ENCODE measurements at places on chromosomes 4 and X.

DNA sequence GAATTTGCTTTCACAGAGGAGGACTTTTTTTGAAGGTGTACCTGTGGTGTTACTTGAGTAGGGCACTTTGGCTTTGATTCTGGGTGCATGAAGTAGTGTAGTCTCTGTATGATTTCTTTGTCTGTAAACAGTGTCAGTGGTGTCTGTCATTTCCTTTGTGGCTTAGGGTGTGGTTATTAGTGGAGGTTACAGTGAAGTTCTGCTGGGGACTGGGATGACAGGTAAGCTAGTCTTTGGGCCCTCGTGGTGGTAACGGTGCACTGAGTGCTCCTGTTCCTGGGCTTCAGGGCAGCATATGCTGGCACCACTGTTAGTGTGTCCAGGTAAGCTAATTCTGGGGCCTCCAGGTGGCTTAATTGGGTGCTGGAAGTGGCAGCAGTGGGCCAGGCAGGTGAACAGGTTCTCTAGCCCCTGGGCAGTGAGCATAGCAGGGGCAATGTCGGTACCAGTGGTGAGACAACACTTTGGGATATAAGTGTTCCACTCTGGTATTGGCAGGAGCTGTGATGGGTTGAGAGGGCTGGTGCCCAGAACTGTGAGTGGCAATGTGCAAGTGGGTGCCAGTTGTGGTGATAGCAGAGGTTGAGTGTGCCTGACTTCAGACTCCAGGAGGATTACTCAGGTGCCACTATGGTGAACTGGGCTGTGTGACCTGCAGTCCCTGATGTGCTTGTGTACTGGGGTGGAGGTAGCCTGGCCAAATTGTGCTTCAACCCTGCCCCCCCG is 26.0 kb upstream of the VSIG1 start:
- DNase-seq: no peak

GRCh38 chr4:79250887-79251286 is 75.0 kb downstream of the NAA11 start:
- peak; percentile 30 for DNase-seq

GRCh38 chrX:118755633-118756032 is 28.2 kb downstream of the IL13RA1 start:
- no peak for DNase-seq

- DNase-seq: no peak
Measured at GRCh38 chrX:114952696-114953095, 64.7 kb downstream of the IL13RA2 start.

- no peak for DNase-seq
Measured at GRCh38 chr4:139629436-139630125, 36.0 kb upstream of the MGST2 start.

- DNase-seq: peak; percentile 44
Measured at GRCh38 chr4:145939856-145940255, 1.2 kb upstream of the ZNF827 start.

GRCh38 chrX:46327566-46328115 is 217.6 kb downstream of the ZNF674 start:
- DNase-seq: peak; percentile 70

DNA sequence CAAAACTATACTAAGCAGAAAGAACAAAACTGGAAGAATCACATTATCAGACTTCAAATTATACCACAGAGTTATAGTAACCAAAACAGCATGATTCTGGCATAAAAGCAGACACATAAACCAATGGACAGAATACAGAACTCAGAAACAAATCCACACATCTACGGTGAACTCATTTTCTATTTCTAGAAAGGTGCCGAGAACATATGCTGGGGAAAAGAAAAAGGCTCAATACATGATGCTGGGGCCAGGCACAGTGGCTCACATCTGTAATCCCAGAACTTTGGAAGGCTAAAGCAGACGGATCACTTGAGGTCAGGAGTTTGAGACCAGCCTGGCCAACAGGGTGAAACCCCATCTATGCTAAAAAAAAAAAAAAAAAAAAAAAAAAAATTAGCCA is 52.7 kb downstream of the ATRX start:
- DNase-seq: no peak

DNA sequence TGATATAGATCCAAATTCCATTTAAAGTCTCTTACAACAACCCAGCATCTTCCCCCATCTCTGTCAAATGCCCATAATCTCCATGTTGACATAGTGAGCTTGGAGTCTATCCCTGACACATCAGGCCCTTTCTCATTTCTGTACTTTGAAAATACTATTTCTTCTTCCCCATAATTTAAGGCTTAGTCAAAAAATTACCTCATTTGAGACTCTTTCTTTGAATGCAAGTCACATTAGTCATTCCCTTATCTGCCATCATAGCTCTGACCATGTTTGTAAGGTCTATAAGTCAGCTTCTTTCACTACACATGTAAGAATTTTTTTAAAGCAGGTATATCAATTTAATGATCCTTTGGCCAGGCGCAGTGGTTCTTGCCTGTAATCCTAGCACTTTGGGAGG is 99.9 kb downstream of the DDX60 start:
- peak; percentile 88 for DNase-seq

DNA sequence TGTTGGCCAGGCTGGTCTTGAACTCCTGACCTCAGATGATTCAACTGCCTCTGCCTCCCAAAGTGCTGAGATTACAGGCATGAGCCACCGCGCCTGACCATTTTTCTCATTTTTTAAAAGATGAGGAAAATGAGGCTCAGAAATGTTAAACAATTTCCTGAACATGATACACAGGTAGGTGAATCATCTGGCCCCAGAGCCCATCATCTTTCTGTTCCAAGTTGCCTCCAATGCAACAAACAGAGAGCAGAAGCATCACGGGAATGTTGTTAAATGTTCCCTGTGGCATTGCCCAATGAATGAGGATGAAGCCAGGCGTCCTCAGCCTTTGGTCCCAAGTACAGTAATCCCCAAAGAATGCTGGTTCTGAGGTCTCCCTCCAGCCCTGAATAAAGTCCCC is 31.3 kb upstream of the ANXA5 start:
- DNase-seq: peak; percentile 97

GRCh38 chrX:134622813-134623185 is 35.5 kb downstream of the PLAC1 start:
- DNase-seq: peak; percentile 59

- no peak for DNase-seq
Measured at GRCh38 chr4:176052744-176053143, 12.9 kb upstream of the WDR17 start.

DNA sequence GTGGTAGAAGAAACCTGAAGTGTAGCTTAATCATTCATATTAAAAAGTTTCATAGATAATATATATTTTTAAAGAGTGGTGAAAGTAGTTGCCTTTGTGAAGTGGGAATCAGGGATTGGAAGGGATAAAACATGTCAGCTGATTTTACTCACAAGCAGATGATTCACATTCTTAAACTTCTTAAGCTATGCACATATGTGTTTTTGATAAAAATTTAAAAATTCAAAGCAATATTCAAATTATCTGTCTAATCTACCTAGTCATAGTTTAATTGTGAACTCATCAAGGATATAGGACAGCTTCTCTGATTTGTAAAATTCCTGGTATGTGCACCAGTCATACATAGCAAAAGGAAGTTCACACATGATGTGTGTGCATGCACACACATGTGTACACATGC is 520.6 kb upstream of the PITX2 start:
- DNase-seq: no peak

- no peak for DNase-seq
Measured at GRCh38 chrX:115630204-115630603, 69.2 kb downstream of the PLS3 start.

DNA sequence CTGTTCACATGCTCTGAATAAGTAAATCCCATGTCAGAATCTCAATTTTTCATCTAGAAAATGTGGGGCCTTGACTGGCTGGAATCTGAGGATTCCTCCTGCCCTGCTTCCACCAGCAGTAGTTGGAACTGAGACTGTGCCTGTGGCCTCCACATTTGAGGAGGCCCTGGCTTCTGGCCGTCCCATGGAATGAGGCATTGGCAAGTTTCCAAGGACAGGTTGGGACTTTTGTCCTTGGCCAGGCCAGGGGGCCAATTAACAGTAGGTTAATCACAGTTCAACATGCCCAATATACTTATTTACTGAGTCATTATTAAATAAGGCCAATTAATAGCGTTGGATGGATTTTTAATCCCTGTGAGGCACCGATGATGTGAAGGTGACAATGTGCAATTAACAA is 50.2 kb upstream of the GABRE start:
- no peak for DNase-seq

- no peak for DNase-seq
Measured at GRCh38 chr4:121421594-121421993, 40.8 kb upstream of the QRFPR start.

DNA sequence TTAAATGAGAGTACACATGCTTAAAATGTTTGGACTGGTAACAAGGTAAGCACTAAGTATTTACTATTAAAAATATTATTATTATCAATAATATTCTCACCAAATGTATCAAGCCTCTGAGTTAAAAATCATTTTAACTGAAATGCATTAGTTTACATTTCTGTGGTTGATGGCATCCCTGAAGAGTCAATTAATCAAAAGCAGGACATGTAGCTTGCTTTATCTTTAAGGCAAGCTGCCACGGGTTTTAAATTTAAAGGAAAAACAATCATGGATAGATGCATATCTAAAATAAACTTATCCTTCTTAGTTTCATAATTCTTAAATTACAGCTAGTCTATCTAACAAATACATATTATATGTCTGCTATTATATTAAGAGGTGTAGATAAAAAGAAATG is 584.8 kb upstream of the INTU start:
- DNase-seq: peak; percentile 12

GRCh38 chr4:25440478-25441030 is 63.5 kb downstream of the ANAPC4 start:
- DNase-seq: no peak

DNA sequence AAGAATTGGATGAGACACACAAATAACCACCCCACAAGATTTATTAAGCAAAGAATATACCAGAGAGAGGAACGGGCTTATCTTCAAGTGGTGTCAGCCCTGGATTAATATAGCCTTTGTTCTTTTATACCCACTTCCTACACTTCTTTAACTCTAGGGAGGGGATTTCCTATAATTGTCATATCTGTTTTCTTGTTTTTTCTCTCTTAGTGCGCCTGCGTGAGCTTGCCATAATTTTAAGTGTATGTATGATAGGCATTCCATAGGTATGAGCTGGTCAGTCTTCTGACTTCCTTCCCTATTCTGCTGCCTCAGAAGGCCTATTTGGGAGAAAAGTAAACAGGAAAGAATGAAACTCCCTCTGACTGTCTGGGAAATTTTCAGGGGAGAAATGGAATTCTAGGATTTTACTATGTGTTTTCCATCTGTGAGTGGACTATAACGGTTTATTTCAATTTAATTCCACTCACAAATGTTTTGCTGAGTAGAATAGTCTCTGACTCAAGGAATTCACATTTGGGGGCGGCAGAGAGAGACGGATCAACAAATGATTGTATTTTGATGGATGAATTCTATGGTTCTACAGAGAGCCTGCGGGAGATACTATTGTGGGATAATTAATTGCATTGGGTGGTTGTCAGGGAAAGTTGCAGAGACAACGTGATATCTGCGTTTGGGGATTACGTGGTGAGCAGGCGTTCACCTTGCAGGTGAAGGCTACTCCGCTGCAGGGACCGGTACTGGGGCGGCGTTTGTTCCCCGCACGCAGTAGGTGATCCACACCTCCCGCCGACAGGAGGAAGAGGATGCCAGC is 626 bp upstream of the CEP135 start:
- peak; percentile 98 for DNase-seq

GRCh38 chrX:96721354-96721753 is 36.7 kb downstream of the DIAPH2 start:
- no peak for DNase-seq

GRCh38 chrX:86806786-86807185 is 658.5 kb downstream of the DACH2 start:
- DNase-seq: no peak

DNA sequence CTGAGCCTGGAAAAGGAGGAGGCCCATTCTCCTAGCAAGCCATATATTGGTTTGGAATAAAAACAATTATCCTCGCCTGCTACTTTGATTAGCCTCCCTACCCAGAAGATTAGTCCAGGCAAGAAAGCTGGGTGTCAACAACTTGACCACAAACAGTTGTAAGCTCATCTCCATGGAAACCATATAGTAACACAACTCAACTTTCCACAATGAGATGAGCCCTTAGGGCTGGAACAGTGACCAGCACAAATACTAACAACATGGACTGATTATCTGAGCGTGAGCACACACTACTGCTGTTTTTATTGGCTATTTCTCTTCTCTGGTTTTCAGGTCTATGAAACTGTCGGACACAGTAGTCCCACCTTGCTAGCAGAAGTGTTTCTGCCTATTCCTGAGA is 80.8 kb downstream of the CC2D2A start:
- no peak for DNase-seq

GRCh38 chrX:29671421-29671820 is 543.9 kb upstream of the MAGEB2 start:
- DNase-seq: peak; percentile 13

- DNase-seq: peak; percentile 34
Measured at GRCh38 chrX:107673933-107674479, 45.7 kb downstream of the PRPS1 start.

- DNase-seq: no peak
Measured at GRCh38 chrX:16770970-16771482, 15.2 kb upstream of the TXLNG start.
